ENCODE measurements at places on chromosomes 1 and 21.

DNA sequence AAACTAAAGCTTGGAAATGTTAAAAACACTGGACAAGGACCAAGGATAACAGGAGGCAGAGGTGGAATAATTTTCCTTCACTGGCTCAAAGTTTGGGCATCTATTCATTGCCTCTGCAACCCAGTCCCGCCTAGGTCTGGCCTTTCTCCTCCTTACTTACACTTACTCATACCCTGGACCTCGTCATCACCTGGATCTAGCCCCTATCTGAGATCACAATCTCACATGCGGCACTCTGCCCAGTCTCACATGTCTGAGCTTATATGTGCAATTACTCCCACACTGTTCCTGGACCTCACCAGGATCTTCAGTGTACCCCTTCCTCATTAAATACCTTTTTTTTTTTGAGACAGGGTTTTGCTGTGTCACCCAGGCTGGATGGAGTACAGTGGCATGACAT, 37.6 kb downstream of the NVL start:
- DNase-seq, result no peak

DNA sequence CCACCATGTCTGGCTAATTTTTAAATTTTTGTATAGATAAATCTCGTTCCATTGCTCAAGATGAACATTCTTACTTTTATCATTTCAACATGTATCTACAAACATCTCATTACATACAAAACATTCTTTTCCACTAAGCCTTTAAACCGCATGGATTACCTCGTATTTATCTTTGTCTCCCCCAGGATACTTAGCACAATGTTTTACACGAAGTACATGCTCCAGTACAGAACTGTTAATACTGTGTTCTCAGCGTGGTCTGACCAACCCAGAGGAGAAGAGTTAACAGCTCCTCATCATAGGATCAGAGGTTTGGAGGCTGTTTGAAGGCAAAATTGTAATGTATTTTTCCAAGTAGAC, 7.4 kb downstream of the PIK3C2B start:
- no peak for DNase-seq

- no peak for DNase-seq
Measured at GRCh38 chr1:188089015-188089414, 1260.3 kb downstream of the PLA2G4A start.

DNA sequence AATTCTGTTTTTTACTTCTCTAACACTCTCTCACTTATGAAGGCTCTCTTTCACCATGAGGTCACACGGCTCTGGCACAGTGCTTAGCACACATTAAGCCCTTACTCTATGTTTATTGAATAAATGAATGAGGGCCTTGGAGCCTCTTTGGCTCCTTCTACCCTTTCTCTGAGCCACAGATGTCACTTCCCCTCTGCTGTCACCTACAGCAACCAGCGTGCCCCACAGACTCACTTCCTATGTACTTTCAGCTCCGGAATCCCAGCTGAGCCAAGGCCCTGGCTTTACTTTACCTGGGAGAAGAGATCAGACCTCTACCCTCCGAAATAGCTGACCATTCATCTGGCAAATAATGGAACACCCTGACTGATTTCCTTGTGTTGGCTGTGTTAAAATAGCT, 53.7 kb upstream of the HMCN1 start:
- DNase-seq, result no peak

- DNase-seq, result no peak
Measured at GRCh38 chr1:153567621-153568366, 2.1 kb upstream of the S100A2 start.

- DNase-seq, result no peak
Measured at GRCh38 chr1:11789126-11790067, 16.4 kb downstream of the MTHFR start.

DNA sequence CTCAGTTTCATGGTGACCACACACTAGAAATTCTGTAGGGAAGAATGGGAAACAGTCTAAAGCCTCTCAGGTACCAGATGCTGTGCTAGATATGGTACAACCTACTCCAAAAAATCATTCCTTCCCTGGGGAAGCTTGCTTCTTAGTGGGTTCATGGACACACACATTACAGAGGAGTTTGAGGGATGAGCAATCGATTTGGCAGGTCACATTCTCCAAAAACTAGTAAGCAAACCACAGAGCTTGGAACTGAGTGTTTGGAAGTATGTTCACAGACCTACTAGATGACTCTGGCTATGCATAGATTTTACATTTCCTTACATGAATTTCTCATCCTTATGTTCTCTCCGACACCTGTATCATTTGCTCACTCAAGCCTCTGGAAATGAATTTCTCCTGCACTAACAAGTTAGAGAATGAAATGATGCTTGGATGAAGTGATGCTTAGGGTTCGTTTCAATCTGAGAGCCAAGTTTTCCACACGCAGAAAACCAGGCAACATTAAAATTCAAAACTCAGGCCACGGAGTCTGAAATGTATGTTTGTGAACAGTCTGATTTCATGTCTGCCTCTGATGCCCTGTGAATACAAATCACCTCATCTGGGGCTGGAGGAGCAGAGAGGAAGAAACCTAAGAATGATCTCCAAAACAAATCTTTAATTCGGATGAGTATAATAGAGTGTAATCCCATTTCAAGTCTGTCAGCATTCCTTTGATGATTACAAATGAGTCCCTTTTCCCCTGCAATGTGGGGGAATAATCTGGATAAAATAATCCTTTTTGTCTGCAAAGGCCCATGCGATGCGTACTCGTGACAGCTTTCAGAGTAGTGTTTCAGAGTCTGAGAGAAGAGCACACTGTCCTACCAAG, 11.0 kb downstream of the EVA1C start:
- no peak for DNase-seq

- DNase-seq, result no peak
Measured at GRCh38 chr1:173479649-173480048, 2.5 kb downstream of the PRDX6 start.

DNA sequence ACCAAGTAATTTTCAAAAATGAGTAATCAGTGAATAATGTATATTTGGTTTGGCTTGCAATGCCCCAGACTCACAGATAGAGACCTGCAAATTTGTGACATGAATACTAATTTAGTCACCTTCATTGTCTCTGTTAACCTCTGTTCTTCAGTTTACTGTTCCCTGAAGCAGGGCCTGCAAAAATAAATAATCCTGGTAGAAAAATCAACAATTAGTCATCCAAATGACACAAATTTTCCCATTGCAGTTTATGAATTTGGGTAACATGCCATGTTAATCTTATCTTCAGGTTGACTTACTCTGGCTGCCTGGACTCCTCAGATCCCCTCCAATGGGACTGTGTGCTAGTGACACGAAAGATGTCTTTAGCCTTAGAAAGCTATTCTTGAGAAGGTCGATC, 289.5 kb downstream of the PAPPA2 start:
- DNase-seq, result no peak

DNA sequence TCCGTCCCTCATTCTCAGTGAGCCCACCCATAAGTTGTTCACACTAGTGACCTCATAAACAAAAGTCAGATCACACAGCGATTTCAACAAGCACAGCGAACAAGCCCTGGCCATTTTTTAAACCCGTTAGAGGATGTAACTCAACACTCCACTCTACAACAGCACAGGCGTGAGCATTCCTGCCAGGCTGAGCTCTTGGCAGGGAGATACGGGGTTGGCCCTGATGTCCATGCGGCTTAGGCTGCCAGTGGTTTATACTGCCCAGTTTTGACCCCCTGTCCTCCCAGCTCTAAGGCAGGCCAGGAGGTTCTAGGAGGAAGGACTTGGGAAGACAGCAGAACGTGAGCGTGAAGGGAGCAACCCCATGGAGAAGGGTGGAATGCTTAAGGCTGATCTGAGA, 35.0 kb downstream of the PARP1 start:
- DNase-seq, result no peak

GRCh38 chr1:61078618-61079295, 3.6 kb upstream of the NFIA start:
- DNase-seq, result no peak

DNA sequence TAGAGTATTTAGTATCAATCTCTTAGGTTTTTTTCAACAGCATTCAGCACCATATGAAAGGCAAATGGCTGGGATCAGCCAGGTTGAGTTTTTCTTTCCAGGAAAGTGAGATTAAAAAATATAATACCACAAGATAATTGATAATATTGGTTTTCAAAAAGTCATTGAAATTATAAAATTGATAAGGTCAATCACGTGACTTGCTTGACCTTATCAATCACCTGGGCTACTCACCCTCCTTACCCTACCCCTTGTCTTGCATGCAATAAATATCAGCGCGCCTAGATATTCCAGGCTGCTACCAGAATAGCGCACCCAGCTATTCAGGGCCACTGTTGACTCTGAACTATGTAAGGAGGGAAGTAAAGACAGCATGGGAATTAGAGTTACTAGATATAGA, 31.5 kb downstream of the EBNA1BP2 start:
- DNase-seq, result no peak

DNA sequence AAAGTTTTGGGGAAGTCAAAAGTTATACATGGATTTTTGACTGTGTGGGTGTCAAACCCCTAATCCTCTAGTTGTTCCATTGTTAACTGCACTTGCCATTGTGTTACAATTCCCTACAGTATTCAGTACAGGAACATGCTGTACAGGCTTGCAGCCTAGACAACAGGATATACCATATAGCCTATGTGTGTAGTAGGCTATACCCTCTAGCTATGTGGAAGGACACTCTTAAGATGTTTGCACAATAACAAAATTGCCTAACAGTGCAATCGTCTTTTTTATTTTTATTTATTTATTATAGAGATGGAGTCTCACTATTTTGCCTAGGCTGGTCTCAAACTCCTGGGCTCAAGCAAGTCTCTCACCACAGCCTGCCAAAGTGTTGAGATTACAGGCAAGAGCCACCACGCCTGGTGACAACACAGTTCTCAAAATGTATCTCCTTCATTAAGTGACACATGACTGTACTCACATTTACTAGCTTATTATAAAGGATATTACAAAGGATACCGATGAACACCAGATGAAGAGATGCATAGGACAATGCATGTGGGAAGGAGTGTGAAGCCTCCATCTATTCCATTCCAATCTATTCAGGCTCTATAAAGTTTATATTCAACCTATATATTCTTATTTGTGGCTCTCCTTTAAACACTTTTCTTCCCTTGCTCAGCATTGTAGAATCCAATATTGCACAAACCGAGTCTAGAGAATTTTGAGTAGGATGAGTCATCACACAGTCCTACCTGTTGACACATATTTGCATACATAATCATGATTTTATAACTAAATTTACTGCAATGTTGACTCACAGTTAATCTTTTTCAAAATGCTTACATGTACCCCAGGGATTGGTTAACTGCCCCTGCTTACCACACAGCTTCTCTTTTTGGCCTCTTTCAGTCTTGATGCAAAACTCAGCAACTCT, 28.4 kb upstream of the CEP350 start:
- no peak for DNase-seq

DNA sequence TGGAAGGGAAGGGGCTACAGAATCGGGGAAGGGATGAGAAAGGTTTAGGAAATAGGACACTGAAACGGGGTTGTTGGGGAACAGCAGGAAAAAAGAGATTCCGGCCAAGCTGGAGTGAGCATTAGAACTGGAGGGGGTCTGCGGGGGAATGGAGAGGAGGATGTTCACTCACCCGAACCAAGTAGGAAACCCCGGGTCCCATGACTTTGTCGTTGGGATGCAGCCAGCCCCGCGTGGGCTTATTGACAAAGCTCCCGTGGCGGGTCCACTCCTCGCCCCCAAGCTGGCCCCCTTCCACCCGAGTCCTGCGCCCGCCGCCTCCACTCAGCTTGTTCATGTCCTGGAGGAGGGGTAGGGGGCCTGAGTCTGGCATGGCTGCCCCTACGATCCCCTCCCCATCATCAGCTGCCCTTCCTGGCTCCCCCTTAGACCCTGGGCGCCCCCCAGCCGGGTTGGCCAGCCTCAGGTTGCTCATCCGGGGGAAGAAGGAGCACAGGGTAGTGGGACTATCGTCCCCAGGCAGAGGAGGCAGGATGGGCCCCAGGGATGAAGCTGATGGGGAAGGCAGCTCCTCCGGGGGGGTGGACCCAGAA, 591 bp downstream of the SHC1 start:
- DNase-seq, result no peak

DNA sequence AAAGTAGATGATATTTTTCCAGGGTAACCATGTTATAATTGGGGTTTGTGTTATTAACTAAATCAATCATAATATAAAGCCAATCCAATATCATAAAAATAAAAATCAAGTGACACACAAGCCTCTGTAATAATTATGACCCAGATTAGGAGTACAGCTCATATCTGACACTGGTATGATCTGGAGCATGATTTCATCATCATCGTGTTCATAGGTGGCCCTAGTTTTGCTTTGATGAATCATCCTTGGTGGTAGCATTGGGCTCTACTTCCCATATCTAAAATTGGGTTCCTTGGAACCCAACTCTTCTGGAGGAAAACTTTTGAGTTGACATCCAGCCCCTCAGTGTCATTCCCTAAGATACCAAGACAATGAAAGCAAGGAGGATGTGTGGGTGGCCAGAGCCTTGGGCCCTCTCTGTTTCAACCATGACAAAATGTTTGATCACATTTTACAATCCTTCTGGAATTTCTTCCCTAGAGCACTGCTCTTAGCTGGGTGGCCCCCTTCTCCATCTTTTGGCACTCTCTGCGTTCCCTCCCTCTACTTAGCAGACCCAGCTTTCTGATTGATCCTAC, 37.0 kb upstream of the ENAH start:
- DNase-seq, result no peak

- DNase-seq, result no peak
Measured at GRCh38 chr1:87046951-87047350, 132.5 kb downstream of the HS2ST1 start.

DNA sequence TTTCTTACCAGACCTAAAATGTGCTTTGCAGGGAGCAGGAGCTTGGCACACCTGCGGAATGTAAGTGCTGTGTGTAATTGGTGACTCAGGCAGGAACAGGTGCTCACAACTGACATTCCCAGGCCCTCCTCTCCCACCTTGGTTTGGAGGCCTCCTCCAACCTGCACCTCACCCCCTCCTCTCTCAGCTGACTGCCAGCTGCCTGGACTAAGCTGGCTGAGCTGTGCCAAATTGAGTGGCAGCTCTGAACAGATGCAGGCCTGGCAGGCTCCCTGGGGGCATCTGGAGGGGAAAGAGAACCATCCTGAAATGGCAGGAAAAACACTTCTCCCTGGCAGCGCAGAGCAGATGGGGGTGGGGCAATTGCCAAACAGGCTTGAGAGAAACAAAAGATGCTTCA, 91.7 kb upstream of the PGBD5 start:
- DNase-seq, result no peak

DNA sequence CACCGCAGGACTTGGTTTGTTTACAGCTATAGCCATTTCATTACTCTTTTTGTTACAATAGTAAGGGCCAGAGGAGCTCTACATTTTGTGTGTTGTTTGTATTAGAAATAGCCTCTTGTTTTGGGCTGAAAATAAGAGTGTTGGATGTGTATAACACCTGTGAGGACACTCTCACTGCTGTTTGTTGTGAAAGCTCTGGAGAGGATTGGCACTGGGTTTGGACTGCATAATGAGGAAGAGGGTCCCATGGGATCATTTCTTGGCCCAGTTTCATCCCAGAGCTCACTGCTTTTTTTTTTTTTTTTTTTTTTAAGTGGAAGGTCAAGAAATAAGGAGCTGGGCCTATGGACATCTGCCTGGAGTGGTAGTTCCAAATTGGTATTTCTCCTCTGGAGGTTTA, 61.6 kb upstream of the KIAA0040 start:
- no peak for DNase-seq

- DNase-seq, result no peak
Measured at GRCh38 chr1:30844631-30845030, 63.9 kb downstream of the SDC3 start.
